Fibroblast of lung (primary cell): ENCODE measurements at places on chromosomes 4 and X. TPM values are rescaled to one million over a fixed set of nuclear protein-coding genes. Genes with fewer than 3 reads are reported as not detected.

Gene F11
- total RNA-seq, result not detected in 2 replicates

Gene PDE5A
- total RNA-seq, result 383 and 832 TPM in 2 replicates

Gene SPANXN1
- not detected in 2 replicates for total RNA-seq

Gene CLRN2
- total RNA-seq, result not detected in 2 replicates

Gene SFRP2
- total RNA-seq, result under 0.01 and 1.8 TPM in 2 replicates

Gene CXCL13
- not detected in 2 replicates for total RNA-seq

Gene RS1
- not detected in 2 replicates for total RNA-seq
